ENCODE measurements at places on chromosomes 7 and 10.

- no peak for DNase-seq
These were observed 115.0 kb upstream of the AFAP1L2 start for GRCh38 chr10:114519306-114519669.

DNA sequence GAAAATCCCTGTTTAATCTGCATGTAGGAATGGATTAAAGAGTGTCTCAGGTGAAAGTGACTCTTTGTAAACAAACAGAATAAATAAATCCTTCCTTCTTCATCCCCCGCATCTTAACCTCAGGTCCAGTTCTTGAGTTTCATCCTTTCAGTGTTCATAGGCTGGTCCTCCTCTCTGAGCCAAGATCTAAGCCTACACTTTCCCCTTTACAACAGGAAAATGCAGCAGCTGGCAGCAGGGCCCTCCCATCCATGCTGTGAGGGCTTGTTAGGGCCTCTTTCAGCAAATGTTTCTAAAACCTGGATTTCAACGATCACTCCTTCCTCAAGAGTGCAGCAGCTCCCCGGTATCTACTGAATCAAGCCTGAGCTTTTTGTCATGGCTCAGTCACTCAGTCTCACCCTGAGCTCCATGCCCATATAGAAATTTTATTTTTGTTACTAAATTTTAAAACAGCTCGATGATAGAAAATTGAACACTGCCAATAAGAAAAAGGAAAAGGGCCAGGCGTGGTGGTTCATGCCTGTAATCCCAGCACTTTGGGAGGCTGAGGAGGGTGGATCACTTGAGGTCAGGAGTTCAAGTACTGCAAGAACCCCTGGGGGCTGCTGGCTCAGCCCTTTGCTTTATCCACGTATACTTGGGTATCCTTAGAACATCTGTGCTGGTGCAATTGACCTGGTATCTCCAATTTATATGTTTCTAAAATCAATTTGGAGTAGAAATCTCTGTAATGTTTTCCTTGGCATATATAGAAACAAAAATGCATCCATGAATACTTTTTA, 15.6 kb downstream of the BLNK start:
- DNase-seq = no peak

- DNase-seq = no peak
These were observed 211.1 kb downstream of the HDAC9 start for GRCh38 chr7:18706670-18707069.

DNA sequence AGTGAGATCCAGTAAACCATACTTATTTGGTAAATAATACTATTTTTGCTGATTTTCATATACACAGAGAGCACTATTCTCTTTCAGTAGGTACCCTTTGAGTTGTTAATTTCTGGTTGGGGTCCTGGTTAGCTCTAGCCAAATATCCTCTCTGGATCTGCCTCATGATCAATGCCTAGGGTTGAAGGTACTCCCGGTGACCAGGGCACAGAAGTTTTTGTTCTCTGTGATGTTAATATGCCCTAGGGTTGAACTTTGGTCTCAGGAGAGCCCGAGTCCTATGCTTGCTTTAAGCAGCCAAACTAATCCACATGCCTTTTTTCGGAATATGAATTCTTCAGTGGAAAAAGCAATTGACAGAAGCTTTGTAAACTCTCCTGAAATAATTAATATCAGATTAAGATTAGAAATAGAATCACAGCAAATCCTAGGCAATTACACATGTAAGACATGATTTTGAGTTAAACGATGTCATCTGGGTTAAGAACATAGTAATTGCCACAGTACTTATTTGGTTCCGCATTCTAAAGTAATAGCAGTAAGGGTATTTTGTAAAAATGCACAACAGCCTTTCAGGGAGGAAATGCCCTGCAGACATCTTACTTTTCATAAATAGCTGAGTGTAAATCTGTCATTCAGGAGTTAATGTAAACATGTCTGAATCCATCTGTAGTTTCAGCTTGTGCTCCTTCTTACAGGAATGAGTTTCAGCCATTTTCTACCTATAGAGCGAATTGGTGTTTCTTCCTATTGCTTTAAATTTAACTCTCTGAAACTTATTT, 10.1 kb downstream of the CHN2 start:
- no peak for DNase-seq

GRCh38 chr10:131675104-131675503, 225.7 kb upstream of the PPP2R2D start:
- DNase-seq = no peak

- DNase-seq = no peak
These were observed 91.3 kb downstream of the DGKI start for GRCh38 chr7:137755427-137755826.

DNA sequence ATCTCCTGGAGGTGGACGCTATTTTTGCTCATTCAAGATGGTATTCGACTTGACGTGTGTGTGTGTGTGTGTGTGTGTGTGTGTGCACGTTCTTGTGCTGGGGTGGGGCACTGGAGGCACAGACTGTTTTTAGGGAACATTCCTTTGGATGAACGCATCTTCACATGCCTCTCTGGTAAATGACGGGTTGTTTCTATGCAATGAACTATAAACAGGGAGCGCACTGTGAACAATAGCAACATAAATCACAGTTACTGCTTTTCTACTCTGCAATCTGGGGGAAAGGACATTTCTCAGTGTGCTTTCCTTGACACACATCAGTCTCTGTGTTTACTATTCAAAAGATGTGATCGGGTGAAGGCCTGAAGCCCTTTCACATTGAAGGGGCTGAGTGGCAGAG, 120.1 kb upstream of the PITRM1 start:
- DNase-seq = no peak

- no peak for DNase-seq
These were observed 1.7 kb downstream of the CDK6 start for GRCh38 chr7:92834507-92835260.

GRCh38 chr10:88647061-88647615, 17.1 kb upstream of the LIPF start:
- no peak for DNase-seq
